NCI-H446 treated with DMSO at 0.1 percent for 48 hours (cell line): ENCODE measurements at places on chromosomes 5 and 9.
A peak's percentile ranks its signal among the peaks of the same experiment; 100 is the strongest.

DNA sequence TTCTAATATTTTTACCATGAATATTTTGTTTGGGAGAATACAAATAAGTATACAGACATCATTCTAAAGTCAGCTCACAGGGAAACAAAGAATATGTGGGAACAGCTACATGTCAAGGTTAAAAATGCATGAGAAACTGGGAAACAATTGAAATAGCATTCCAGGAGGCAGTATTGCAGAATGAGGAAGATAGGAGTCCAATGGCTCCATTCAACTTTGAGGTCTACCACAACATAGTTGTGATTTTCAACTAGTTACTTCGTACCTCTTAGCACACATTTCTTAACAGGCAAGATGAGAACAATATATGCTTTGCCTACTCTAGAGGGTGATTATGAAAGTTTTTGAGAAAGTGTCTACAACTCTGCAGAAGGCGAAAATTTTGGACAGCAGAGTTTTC lies 35.2 kb upstream of the CAST start:
- no peak for DNase-seq

GRCh38 chr5:36646100-36646499 lies 39.7 kb downstream of the SLC1A3 start:
- no peak for DNase-seq

GRCh38 chr5:54621048-54621447 lies 103.5 kb downstream of the SNX18 start:
- DNase-seq, result no peak

DNA sequence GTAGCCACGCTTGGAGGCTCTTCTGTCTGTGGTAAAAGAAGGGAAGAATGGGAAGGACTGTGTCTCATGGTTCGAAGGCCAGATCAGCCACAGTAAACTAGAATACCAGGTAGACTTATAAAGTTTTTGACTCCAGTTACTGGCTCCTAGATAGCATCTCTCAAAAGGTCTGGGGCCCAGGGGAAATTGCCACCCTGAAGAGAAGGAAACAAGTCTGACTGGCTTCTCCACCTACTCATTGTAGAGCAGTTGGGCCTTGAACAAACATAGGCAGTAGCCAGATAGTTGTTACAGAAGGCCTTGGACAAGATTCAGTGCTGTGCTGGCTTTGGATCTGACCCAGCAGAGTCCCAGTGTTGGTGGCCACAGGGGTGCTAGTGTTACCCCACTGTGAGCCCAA lies 890.4 kb downstream of the EFNA5 start:
- DNase-seq, result no peak

- no peak for DNase-seq
Observed at GRCh38 chr9:79684711-79685575, 113.2 kb downstream of the TLE4 start.

DNA sequence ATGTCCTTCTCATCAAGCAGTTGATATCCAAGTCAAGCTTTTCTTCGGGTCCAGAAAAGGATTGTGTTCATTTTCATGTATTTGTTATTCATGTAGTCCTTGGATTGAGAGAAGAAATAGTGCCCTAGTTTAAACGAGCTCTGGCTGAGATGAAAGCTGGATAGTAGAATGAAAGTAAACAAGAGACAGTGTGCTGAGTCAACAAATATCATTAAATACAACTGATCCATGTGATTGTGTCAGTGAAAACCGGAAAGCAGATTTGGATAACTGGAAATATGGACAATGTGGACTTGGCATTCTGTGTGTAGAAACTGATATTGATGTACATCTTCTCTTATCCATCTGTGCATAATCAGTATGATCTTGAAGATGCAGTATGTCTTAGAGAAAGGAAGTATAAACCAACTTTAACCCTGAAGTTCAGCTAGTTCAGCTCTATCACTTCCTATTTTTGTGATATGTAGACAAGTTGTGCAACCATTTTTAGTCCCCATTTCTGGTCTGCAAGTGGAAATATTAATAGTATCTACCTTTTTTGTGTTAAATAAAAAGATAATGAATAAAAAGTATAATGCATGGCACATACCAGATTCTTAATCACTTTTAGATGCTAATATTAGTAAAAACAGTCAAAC lies 4.4 kb downstream of the MUSK start:
- no peak for DNase-seq

DNA sequence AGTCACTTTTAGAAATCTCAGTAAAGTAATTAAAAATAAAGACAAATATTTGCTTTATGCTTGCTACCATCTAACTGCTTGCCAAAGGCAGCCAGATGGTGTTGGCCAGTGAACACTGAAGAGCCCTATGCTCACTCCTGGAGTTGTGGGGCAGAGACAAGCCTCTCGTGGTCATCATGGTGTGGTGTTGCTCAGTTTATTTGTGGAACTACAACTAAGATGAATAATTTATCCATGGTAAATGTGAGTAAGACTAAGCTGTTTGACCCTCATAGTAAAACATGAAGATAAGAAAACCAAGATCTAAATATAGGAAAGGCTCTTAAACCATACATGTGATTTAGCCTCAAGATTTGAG lies 100.7 kb downstream of the PDE8B start:
- peak; percentile 21 for DNase-seq

- no peak for DNase-seq
Observed at GRCh38 chr5:138369706-138370105, 17.2 kb downstream of the KDM3B start.

GRCh38 chr5:149374801-149375200 lies 4.3 kb downstream of the IL17B start:
- DNase-seq, result no peak

- DNase-seq, result no peak
Observed at GRCh38 chr5:91207248-91207647, 175.9 kb downstream of the ARRDC3 start.

DNA sequence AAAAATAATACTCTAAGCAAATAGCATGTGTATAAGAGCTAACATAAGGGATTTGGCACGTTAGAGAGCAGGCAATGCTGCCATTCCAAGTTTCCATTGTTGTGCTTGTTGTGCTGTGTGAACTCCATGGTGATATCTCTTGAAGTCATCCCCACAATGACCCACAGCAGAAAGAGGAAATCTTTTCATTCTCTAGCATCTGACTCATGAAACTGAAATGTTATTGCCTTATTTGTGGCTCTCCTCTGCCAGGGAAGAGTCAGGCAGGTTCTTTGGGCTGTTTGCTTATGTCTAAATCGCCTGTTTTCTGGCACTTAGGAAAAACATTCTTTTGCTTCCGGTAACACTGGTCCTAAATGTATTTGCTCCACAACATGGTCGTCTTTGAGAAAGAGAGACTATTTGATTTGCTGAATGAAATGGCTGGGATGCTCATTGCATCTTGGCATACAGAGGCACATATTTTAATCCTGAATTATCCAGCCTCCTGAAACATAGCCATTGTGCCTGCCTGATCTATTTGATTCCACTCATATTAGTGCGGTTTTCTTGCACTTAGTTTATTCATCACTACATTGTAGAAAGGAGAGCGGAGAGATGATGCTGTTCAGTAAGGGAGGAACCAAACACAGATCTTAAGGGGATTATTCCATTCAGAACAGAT lies 188.8 kb downstream of the CSNK1G3 start:
- peak; percentile 53 for DNase-seq

DNA sequence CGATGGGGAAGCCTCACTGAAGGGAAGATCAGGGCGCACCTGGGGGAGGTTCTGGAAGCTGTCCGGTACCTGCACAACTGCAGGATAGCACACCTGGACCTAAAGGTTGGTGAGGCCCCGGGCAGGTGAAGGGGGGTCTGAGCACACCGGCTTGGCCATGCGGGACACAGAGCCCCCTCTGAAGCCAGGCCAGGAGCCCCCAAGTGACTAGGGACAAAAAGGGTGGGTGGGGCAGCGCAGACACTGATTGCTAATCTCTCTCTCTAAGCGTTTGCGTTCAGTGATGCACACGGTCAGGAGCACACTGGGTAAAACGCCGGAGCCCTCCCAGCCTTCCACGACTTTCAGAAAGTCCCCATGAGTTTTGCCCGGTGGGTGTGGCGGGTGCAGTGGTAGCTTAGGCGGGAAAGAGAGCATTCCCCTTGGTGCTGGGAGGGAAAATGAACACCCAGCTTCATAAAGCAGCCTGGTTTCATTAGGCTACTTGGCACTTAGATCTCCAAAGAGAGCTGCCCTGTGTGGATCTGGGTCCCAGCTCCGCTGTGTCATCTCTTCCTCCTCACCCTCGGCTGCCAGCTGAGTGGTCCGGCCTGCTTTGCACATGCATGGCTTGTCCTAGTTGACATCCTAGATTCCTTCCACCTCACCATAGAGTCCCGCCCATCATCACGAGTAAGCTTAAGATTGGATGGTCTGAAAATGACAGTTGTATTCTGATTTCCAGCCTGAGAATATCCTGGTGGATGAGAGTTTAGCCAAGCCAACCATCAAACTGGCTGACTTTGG lies 74.2 kb upstream of the OTULINL start:
- DNase-seq, result no peak

GRCh38 chr9:91243029-91243428 lies 118.7 kb downstream of the AUH start:
- no peak for DNase-seq

DNA sequence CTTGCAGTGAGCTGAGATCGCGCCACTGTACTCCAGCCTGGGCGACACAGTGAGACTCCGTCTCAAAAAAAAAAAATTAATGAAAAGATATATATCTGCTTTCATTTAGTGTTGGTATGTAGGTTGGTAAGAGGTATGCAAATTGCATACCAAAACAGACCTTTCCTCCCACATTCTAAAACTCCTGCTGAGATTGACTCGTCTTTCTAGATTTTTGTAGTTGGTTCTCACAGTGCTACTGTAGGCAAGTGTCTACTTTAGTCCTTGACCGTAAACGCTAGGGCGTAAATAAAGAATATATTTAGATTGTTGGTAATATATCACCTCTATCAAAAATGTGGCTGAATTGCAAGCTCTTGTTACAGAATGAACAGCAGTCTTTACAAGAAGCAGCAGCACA lies 445.9 kb downstream of the CHSY3 start:
- DNase-seq, result no peak

- no peak for DNase-seq
Observed at GRCh38 chr9:76004526-76004925, 114.1 kb downstream of the PCSK5 start.

DNA sequence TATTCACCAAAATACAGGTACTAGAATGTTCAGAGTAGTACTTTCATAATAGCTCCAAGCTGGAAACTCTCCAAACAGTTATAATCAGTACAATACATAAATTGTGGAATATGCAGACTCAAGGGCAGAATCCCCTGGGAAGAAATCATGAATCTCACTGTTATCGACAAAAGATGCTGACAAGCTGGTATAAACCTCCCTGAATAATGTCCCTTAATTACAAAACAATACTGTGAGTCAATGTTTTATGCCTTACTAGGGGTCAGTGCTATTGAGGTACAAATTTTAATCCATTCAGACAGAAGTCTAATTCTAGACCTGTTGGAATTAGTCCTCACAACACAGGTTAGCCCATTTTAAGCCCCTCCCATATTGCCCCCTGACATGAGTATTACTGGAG lies 532.3 kb downstream of the DTWD2 start:
- DNase-seq, result no peak

DNA sequence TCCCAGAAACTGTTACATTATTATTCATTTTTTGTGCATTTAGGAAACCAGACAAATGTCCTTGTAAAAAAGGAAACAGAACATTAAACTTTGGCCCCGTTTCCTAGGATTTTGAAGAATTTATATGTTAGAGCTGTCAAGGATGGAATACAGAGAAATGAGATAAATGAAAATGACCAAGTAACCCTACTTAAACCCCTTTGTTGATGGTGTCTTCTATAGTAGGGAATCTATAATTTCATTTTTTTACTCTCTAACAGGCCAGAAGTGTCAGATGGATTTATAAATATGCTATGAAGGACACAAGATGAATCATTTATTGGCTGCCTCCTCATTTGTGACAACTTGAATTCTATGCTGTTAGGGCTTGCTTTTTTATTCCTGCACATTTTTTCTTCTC lies 1047.1 kb downstream of the PTPRD start:
- DNase-seq, result peak; percentile 31

- no peak for DNase-seq
Observed at GRCh38 chr9:88322906-88323566, 65.2 kb upstream of the SPIN1 start.

DNA sequence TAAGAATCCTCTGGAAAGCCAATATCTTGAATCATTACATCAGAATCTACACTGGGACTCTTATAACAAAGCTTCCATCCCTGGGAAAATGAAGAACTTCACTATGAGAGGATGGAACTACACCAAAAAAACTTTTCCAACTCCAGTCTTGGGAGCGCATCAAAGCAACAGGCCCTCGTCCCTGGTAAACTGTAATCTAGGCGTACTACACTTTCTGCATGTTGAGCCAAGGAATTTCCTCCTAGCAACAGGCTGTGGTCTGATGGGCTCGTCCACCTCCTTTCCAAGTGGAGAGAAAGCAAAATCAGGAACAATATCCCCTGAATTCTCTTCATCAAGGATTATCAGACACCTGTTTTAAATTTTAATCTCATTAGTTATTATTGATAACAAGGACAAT lies 94.1 kb downstream of the NFIB start:
- no peak for DNase-seq

DNA sequence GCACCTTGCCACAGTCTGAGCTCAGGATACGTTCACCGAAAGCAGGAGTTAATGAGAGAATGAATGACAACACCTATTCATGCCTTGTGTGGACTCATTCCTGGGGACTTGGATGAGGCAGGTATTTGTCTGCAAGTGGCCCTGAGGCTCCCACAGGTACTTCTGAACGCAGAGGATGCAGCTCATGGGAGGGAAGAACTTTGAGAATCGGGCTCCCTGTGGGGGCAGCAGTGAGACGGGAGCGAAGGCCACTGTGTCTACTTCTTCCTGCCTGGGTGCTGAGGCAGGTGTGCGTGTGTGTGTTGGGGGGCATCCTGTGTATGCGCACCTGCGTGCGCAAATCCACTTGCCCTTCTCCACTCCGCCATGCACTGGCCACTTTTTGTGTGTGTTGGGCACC lies 42.2 kb downstream of the PTPN3 start:
- no peak for DNase-seq

DNA sequence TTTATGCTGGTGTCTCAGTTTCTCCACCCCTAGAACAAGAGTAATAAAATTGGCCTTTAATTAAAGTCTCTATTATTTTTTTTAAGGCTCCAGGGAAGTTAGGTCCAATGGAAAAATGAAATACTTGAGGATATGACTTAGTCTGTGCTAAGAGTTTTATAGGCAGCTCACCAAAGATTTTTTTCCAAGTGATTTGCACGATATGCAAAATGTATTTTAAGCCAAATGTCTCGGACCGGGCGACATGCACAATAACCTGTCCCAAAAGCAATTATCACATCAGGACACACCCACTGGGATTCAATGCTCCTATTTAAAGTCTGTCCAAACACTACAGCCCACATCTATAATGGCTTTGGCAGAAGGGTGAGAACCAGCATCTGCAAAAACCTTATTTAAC lies 136.1 kb upstream of the ANKH start:
- no peak for DNase-seq

GRCh38 chr5:150809363-150809762 lies 30.8 kb downstream of the SMIM3 start:
- no peak for DNase-seq
